ENCODE measurements at places on chromosomes 6 and 20.

GRCh38 chr20:48949304-48950170 lies 28.0 kb downstream of the ARFGEF2 start:
- DNase-seq = no peak

- no peak for DNase-seq
Measured at GRCh38 chr6:74597840-74598239, 608.0 kb downstream of the COL12A1 start.

GRCh38 chr6:94454231-94454630 lies 1034.9 kb upstream of the EPHA7 start:
- DNase-seq = no peak

DNA sequence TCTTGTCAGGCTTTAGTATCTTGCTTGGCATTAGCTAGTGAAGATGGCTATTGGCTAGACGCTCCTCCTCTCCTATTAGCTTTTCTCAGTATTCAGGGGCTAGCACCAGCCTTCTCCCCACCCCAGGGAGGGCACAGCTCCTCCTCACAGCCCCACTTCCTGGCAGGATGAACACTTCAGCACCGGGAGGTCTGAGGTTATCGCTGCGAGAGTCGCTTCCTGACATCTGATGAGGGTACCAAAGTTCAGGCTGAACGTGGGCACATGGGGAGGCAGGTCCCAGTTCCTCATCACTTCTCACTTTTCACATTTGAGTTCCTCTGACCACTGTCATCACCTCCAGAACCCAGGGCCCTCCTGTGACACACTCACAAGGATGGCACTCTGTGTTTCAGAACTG lies 66.6 kb downstream of the LAMA4 start:
- DNase-seq = no peak

DNA sequence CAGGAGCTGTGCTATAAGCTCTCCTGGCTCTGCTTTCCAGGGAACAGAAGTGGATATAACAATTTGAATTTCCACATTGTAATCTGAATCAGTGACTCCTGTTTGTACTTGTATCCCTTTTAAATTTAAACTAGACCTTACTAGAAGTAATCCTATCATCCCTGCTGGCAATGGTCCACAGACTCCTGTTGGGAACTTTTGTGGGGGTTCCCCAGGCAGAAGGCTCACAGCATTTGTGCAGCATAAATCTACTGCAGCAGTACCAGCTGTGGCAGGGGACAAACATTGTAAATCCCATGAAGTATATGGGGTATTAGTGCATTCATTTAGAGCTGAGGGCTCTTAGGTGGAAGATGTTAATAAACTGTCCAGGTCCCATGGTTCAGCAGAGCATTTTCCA lies 12.0 kb upstream of the PDCD2 start:
- no peak for DNase-seq

- DNase-seq = no peak
Measured at GRCh38 chr20:24978513-24978912, 14.0 kb downstream of the APMAP start.

DNA sequence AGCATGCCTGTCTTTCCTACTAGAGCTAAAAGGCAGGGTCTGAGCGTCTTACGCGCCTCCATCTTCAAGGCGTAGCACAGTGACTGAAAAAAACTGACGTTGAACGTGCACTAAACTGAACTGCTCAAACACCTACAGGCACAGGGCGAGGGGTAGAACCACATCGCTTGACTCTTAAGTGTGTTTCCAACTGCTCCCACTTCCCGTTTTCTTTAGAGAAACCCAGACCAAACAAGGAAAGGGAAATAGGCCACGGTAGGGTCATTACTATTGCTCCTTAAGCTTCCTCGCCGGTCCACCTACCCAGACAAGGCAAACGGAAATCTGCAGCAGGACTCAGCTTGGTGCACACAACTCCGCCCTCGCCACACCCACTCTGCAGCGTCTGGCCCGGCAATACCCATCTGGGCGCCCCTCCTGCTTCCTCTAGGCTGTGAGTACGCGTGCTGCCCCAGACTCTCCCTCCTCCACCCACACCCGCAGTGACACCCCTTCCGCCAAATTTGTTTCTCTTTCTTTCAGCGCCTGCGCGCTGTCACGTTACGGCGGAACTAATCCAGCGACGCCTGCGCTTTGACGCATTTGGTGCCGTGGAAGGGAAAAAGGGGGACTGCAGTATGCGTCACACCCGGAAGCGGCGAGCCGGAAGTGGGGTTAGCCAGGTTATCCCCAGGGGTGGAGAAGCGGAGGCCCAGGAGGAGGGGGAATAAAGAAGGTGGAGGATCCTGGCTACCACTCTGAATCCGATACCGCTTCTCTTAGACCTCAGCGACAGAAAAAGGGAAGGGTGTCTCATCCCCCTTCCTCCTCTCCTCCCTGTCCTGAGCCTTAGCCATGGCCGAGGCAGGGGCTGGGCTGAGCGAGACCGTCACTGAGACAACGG lies at the start of gene PPP1R11:
PPP1R11 (plus strand) TSS at position 622 of the 883 bp plus-strand sequence; CDS start at position 835, 213 bp downstream.
- DNase-seq = peak; percentile 97

Measured in activated CD4-positive, alpha-beta T cell treated with anti-CD3 and anti-CD28 coated beads, Interleukin-2, amount 50 U/mL, for 1 hour (primary cell).